K562 (cell line): ENCODE measurements at places on chromosomes 3 and 15. TPM values are rescaled to one million over a fixed set of nuclear protein-coding genes. Genes with fewer than 3 reads are reported as not detected.

- no peak for DNase-seq
- peaks cover 10% of the 10 kb centered on the region; the same call in 1 of the 3 replicates for H3K27me3 ChIP-seq
- no peaks in the 10 kb centered on the region for H3K4me1 ChIP-seq
Observed at GRCh38 chr15:92452143-92452542, 58.5 kb downstream of the ST8SIA2 start.

DNA sequence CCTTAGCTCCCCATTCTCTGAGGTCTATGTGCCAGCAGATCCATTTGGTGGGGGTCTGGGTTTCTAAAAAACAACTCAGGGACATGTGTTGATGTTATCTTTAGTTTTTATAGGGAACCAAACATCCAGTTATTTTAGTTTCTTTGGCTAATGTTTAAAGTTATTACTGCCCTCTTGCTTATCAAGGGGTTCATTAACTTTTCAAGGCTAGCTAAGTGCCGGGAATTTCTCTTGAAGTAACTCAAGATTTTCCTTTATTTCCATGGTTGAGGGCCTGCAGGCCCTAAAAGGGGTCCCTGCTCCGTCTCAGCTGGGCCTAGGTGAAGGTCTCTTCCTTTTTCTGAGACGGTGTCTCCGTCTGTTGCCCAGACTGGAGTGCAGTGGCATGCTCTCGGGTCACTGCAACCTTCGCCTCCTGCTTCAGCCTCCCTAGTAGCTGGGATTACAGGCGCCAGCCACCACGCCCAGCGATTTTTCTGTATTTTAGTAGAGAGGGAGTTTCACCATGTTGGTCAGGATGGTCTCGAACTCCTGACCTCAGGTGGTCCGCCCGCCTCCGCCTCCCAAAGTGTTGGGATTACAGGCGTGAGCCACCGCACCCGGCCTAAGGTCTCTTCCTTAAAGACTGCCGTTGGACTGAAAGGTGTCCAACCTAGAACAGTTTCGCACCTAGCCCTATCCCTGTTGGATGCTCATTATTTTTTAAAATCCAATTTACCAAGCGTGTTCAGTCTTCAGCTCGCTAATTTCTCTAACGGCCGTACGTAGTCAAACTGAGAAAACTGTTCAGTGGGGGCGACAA lies 1.3 kb upstream of the OXSR1 start:
- peak overlapping the region; percentile 98 for H3K27ac ChIP-seq
- no peak for DNase-seq
- peaks cover 16% of the 10 kb centered on the region for H3K36me3 ChIP-seq
- no peaks in the 10 kb centered on the region for H3K27me3 ChIP-seq
- H3K4me3 ChIP-seq, result peak overlapping the region; percentile 91

DNA sequence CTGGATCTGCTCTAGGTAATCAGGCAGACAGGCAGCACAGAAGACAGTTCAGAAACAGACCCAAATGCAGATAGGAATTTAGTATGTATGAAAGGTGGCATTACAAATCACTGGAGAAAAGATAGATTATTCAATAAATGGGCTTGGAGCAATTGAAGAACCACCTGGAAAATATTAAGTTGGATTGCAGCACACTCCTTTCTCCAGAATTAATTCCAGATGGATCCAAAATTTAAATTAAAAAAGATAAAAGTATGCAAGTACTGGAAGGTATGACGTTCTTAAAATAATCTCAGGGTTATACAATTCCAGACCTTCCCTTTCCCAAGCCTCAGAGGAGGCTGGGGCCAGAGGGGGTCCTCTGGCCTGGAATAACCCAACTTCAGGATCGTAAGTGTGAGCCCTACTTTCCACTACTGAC lies 32.5 kb downstream of the HRH1 start:
- DNase-seq, result no peak
- H3K4me3 ChIP-seq, result no peak overlapping the region
- no peaks in the 10 kb centered on the region for H3K36me3 ChIP-seq
- no peaks in the 10 kb centered on the region for H3K4me1 ChIP-seq
- H3K27me3 ChIP-seq, result peaks cover 29% of the 10 kb centered on the region; the same call in 2 of the 3 replicates

GRCh38 chr3:131883711-131884407 lies 151.0 kb downstream of the CPNE4 start:
- no peak overlapping the region for H3K4me3 ChIP-seq
- H3K36me3 ChIP-seq, result no peaks in the 10 kb centered on the region
- no peak for DNase-seq
- no peak overlapping the region for H3K27ac ChIP-seq

DNA sequence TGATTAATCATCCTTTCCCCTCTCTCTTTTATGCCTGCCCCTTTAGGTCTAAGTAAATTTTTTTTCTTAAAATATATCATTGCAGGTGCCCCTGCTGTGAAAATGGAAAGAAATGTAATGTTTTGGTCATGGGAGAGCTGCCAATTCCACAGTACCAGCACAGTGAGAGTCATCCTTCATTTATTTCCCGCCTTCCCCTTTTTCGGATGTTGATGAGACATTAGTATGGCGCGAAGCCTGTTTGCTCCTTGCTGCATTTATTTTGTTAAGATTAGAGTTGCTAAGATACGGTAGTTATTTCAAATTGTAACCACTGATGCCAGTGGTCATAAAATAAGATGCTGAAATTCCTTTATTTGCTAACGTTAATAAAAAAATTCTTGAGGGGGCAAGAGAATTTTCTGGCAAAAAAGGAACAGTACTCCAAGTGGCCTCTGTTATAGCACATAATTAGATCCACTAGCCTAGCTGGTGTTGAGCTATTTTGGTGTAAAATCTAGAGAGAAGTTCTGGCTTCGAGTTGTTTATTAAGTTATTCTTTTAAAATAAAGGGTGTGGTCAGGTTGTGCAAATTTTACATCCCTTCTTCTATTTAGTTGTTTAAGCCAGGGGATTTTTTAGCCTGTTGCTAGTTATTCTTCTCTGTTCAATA lies 62.8 kb downstream of the MDFIC2 start:
- DNase-seq, result no peak
- H3K27me3 ChIP-seq, result no peaks in the 10 kb centered on the region
- no peaks in the 10 kb centered on the region for H3K4me1 ChIP-seq
- H3K4me3 ChIP-seq, result no peak overlapping the region

GRCh38 chr3:83460052-83460451 lies 1498.7 kb upstream of the CADM2 start:
- no peaks in the 10 kb centered on the region for H3K27me3 ChIP-seq
- no peak overlapping the region for H3K4me3 ChIP-seq
- no peaks in the 10 kb centered on the region for H3K36me3 ChIP-seq
- H3K27ac ChIP-seq, result no peak overlapping the region
- H3K4me1 ChIP-seq, result no peaks in the 10 kb centered on the region
- DNase-seq, result no peak

- H3K4me3 ChIP-seq, result no peak overlapping the region
- H3K27ac ChIP-seq, result no peak overlapping the region
- H3K27me3 ChIP-seq, result no peaks in the 10 kb centered on the region
- DNase-seq, result peak; percentile 69
- H3K4me1 ChIP-seq, result peaks cover 15% of the 10 kb centered on the region
- no peaks in the 10 kb centered on the region for H3K36me3 ChIP-seq
Observed at GRCh38 chr15:76196269-76197231, 114.7 kb downstream of the ETFA start.

DNA sequence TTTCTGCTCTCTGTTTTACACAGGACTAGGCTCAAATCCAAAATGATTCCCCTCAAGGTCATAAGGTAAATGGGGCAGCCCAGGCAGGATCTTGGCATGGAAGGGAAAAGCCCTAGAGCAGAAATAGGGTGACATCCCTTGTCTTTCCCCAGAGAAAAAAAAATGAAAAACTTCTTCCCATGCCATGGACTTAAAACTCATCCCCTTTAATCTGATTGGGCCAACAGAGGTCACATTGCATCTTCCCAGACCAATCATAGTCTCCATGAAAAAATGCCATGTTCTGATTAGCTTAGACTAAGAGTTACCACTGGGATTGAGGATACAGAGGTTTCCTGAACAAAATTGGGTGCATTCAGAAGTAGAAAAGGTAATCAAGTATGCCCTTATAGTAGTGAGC lies 241.3 kb upstream of the LRTM1 start:
- no peak overlapping the region for H3K4me3 ChIP-seq
- no peaks in the 10 kb centered on the region for H3K27me3 ChIP-seq
- H3K27ac ChIP-seq, result no peak overlapping the region
- H3K4me1 ChIP-seq, result no peaks in the 10 kb centered on the region
- no peaks in the 10 kb centered on the region for H3K36me3 ChIP-seq

- no peaks in the 10 kb centered on the region for H3K27me3 ChIP-seq
- no peak overlapping the region for H3K27ac ChIP-seq
- no peaks in the 10 kb centered on the region for H3K4me1 ChIP-seq
- no peak overlapping the region for H3K4me3 ChIP-seq
- no peak for DNase-seq
Observed at GRCh38 chr15:37081983-37082382, 18.4 kb downstream of the MEIS2 start.

DNA sequence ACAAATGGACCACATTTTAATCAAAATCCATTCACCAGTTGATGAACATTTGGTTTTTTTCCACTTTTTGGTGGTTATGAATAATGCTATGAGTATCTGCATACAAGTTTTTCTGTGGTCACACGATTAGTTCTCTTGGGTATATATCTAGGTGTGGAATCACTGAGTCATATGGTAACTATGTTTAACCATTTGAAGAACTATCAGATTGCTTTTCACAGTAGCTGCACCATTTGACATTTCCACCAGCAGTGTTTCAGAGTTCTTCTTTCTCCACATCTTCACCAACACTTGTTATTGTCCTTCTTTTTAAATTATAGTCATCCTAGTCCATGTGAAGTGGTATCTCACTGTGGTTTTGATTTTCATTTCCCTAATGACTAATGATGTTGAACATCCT lies 33.3 kb upstream of the ATG7 start:
- H3K4me1 ChIP-seq, result no peaks in the 10 kb centered on the region
- no peak for DNase-seq
- peaks cover 13% of the 10 kb centered on the region for H3K27me3 ChIP-seq
- no peaks in the 10 kb centered on the region for H3K36me3 ChIP-seq
- no peak overlapping the region for H3K27ac ChIP-seq

- H3K36me3 ChIP-seq, result no peaks in the 10 kb centered on the region
- no peaks in the 10 kb centered on the region for H3K27me3 ChIP-seq
- H3K4me3 ChIP-seq, result no peak overlapping the region
- no peak for DNase-seq
Observed at GRCh38 chr3:136893848-136894443, 31.9 kb downstream of the NCK1 start.

DNA sequence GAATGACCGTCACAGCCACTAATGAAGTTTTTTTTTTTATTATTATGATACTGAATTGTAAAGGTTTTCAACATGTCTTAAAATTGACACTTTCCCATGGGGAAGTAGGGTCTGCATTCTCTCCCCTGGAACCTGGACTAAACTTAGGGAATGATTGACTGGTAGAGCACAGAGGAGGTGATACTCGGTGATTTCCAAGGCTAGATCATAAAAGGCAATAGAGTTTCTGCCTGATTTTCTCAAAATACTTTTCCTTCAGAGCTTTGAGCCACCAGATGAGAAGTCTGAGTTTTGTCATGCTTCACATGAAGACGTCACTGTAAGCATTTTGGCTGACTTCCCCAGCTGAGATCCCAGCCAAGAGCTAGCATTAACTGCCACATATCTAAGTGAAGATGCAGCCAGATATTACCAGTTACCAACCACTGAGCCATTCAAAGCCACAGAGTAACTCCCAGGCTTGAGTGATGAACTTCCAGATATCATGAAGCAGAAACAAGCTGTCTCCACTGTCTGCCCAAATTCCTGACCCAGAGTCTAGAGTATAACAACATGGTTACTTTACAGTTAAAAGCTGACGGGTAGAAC lies 105.8 kb downstream of the LSAMP start:
- no peak overlapping the region for H3K27ac ChIP-seq
- H3K36me3 ChIP-seq, result no peaks in the 10 kb centered on the region
- no peak for DNase-seq
- H3K27me3 ChIP-seq, result no peaks in the 10 kb centered on the region
- no peaks in the 10 kb centered on the region for H3K4me1 ChIP-seq

- DNase-seq, result peak; percentile 4
- no peaks in the 10 kb centered on the region for H3K27me3 ChIP-seq
- H3K36me3 ChIP-seq, result no peaks in the 10 kb centered on the region
- H3K4me1 ChIP-seq, result no peaks in the 10 kb centered on the region
- no peak overlapping the region for H3K4me3 ChIP-seq
Observed at GRCh38 chr15:69758810-69759790, 306.5 kb downstream of the RPLP1 start.

GRCh38 chr3:42228796-42229195 lies 37.2 kb downstream of the CCK start:
- no peak overlapping the region for H3K27ac ChIP-seq
- peaks cover 7% of the 10 kb centered on the region; the same call in 2 of the 3 replicates for H3K27me3 ChIP-seq
- peak; percentile 34 for DNase-seq
- H3K4me3 ChIP-seq, result no peak overlapping the region
- no peaks in the 10 kb centered on the region for H3K36me3 ChIP-seq
- peaks cover 4% of the 10 kb centered on the region; the same call in 1 of the 3 replicates for H3K4me1 ChIP-seq

GRCh38 chr3:58008141-58009025 lies at the start of gene FLNB:
Gene FLNB, plus strand, starts transcription at chr3:58008422. Its CDS starts 143 bp downstream, at chr3:58008565.
- DNase-seq, result peak; percentile 95
- peaks cover 23% of the 10 kb centered on the region for H3K4me1 ChIP-seq
- H3K27me3 ChIP-seq, result no peaks in the 10 kb centered on the region

DNA sequence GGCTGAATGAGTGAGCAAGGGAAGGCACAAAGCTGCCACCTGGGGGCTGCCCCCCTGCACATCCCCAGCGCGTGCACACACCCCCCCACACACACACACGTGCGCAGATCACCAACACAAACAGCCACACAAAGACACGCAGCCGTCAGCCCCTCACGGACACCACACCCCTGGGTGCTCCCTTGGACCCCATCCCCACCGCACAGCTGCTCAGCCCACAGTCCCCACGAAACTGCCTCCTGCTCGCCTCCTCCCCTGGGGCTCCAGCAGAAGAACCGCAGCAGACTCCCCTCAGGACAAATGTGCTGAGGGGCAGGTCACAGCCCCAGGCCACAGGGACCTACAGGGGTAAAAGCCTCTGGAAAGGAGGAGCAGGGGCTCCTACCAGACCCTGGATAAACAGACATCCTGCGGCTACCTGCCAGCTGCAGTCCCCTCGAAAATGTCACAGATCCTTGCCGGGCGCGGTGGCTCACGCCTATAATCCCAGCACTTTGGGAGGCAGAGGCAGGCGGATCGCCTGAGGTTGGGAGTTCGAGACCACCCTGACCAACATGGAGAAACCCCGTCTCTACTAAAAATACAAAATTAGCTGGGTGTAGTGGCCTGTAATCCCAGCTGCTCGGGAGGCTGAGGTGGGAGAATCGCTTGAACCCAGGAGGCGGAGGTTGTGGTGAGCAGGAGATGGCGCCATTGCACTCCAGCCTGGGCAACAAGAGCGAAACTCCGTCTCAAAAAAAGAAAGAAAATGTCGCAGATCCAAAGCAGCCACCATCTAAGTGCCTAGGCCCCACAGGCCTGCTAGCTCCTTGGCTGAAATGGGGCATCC lies 6.5 kb downstream of the TWF2 start:
- H3K27ac ChIP-seq, result no peak overlapping the region
- no peak overlapping the region for H3K4me3 ChIP-seq
- H3K4me1 ChIP-seq, result peaks cover 9% of the 10 kb centered on the region; the same call in 2 of the 3 replicates
- peaks cover 34% of the 10 kb centered on the region; the same call in 2 of the 3 replicates for H3K36me3 ChIP-seq

The HRG gene
- total RNA-seq, result not detected in 2 replicates

The SOX2 gene
- 0.07 and 0.13 TPM in 2 replicates for total RNA-seq

The PDZRN3 gene
- total RNA-seq, result 0.07 and 0.16 TPM in 2 replicates

The IGF2BP2 gene
- total RNA-seq, result 57.3 and 59.6 TPM in 2 replicates

The PP2D1 gene
- total RNA-seq, result not detected in 2 replicates

The COL8A1 gene
- total RNA-seq, result 0.07 and 0.16 TPM in 2 replicates

The THBS1 gene
- 1.3 and 2.0 TPM in 2 replicates for total RNA-seq

The ZNF620 gene
- total RNA-seq, result 3.3 and 5.7 TPM in 2 replicates

The TAMM41 gene
- 32.2 and 34.7 TPM in 2 replicates for total RNA-seq

The CATSPER2 gene
- 3.7 and 3.8 TPM in 2 replicates for total RNA-seq

The PLSCR5 gene
- not detected in 2 replicates for total RNA-seq

The SH2D7 gene
- not detected in 2 replicates for total RNA-seq
